Thoracic aorta (tissue), 2 donors: ENCODE measurements at places on chromosomes 2 and 18. TPM values are rescaled to one million over a fixed set of nuclear protein-coding genes. Genes with fewer than 3 reads are reported as not detected.
A peak's percentile ranks its signal among the peaks of the same experiment; 100 is the strongest.

FNDC4 gene
- total RNA-seq: 32.9 TPM

HOXD1 gene
- not detected for total RNA-seq

RBKS gene
- total RNA-seq: 3.1 TPM

KLHL30 gene
- 18.3 TPM for total RNA-seq

CLEC4F gene
- total RNA-seq: 0.54 TPM

DNA sequence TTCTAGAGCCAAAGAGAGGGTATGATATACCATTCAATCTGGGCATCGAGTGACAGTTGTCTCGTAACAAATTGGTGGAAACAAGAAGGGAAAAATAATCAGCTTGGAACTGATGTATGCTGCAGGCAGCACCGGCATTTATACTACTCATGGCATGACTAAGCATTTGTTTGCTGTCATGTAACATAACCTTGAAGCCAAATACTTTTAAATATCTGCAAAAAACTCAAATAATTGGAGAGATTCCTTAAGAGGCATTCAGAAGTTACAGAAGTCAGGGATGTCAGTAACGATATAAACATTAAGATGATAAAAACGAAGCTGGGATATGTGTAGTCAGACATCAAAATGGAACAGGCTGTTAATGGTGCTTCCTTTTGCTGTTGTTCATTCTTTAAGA is 157.3 kb upstream of the MMADHC start:
- H3K4me3 ChIP-seq: no peak overlapping the region
- H3K27ac ChIP-seq: no peak overlapping the region
- H3K4me1 ChIP-seq: no peaks in the 10 kb centered on the region

- peak overlapping the region; percentile 85 for H3K27ac ChIP-seq
- DNase-seq: no peak
- no peaks in the 10 kb centered on the region for H3K36me3 ChIP-seq
- H3K4me1 ChIP-seq: peaks cover 25% of the 10 kb centered on the region
These were observed 119.1 kb upstream of the STPG4 start for GRCh38 chr2:47274054-47274782.

DNA sequence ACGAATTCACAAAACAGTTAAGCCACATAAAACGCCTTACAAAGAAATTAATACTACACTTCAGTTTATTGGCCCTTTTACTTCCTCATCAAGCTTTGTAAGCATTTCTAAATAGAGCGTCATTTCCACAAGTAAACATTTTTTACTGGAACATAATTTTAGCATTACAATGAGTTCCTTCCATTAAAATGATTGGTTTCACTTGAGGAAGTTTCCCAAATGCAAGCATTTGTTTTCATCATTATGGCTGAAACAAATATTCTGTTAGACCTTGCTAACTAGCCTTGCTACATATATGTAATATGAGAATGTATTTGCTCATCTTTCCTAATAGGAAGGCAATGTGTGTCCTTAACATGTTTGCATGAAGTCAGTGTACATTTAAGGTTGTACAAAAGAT is 579.1 kb downstream of the IRS1 start:
- no peaks in the 10 kb centered on the region for H3K36me3 ChIP-seq
- no peaks in the 10 kb centered on the region for H3K4me1 ChIP-seq
- no peaks in the 10 kb centered on the region for H3K27me3 ChIP-seq
- DNase-seq: no peak
- no peak overlapping the region for H3K4me3 ChIP-seq

GRCh38 chr2:69836316-69836715 is 6.9 kb downstream of the GMCL1 start:
- no peak overlapping the region for H3K27ac ChIP-seq
- peaks cover 9% of the 10 kb centered on the region for H3K4me1 ChIP-seq
- no peak for DNase-seq

- H3K27me3 ChIP-seq: no peaks in the 10 kb centered on the region
- H3K4me3 ChIP-seq: no peak overlapping the region
- H3K4me1 ChIP-seq: no peaks in the 10 kb centered on the region
- no peak overlapping the region for H3K27ac ChIP-seq
- no peak for DNase-seq
These were observed 43.7 kb downstream of the RPIA start for GRCh38 chr2:88735133-88735532.

- no peak overlapping the region for H3K27ac ChIP-seq
- H3K4me3 ChIP-seq: no peak overlapping the region
- no peak for DNase-seq
- no peaks in the 10 kb centered on the region for H3K27me3 ChIP-seq
- H3K36me3 ChIP-seq: no peaks in the 10 kb centered on the region
These were observed 62.8 kb downstream of the ARL6IP6 start for GRCh38 chr2:152781175-152781574.

- no peaks in the 10 kb centered on the region for H3K4me1 ChIP-seq
- H3K36me3 ChIP-seq: no peaks in the 10 kb centered on the region
- H3K27me3 ChIP-seq: no peaks in the 10 kb centered on the region
- H3K4me3 ChIP-seq: no peak overlapping the region
These were observed 19.4 kb downstream of the TMEM178A start for GRCh38 chr2:39685126-39685525.

DNA sequence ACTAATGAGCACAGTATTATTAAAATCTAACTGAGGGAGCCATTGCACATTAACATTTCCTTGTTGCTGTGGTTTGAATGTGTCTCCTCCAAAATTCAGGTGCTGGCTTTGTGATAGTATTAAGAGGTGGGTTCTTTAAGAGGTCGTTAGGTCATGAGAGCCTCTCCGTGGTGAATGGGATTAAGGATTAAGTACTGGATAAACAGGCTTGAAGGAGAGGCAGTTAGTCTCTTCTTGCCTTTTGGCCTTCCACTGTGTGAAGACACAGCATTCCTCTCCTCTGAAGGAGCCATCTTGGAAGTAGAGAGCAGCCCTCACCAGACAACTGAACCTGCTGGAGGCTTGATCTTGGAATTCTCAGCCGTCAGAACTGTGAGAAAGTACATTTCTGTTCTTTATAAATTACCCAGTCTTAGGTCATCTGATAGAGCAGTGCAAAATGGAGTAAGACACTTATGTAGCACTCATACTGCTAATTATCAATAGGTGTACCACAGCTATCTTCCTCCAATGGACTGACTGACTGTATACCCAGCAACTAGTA is 182.7 kb downstream of the MYO3B start:
- H3K4me3 ChIP-seq: no peak overlapping the region
- no peaks in the 10 kb centered on the region for H3K36me3 ChIP-seq
- H3K27me3 ChIP-seq: no peaks in the 10 kb centered on the region
- no peak overlapping the region for H3K27ac ChIP-seq

GRCh38 chr2:123953846-123954245 is 71.2 kb upstream of the CNTNAP5 start:
- H3K36me3 ChIP-seq: no peaks in the 10 kb centered on the region
- H3K4me1 ChIP-seq: no peaks in the 10 kb centered on the region
- no peak overlapping the region for H3K4me3 ChIP-seq
- no peak overlapping the region for H3K27ac ChIP-seq

DNA sequence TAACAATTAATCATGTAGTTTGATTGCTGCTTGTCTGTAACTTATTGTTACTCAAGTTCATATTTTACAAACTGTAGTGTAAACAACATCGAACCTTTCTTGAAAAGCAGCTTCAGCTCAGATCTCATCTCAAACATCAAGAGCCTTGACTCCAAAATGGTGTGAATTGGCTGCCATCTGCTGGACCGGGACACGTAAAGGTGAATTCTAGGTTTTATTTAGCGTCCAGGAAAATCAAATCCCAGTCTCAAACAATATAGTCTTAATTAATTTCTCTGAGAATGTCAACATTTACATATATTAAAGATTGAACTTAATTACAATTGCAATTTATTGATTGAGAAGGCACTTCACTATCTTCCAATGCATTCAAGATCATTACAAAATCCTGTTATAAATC is 453.0 kb downstream of the GALR1 start:
- no peak overlapping the region for H3K4me3 ChIP-seq
- DNase-seq: no peak
- H3K36me3 ChIP-seq: no peaks in the 10 kb centered on the region
- H3K27ac ChIP-seq: no peak overlapping the region
- no peaks in the 10 kb centered on the region for H3K27me3 ChIP-seq
- no peaks in the 10 kb centered on the region for H3K4me1 ChIP-seq

DNA sequence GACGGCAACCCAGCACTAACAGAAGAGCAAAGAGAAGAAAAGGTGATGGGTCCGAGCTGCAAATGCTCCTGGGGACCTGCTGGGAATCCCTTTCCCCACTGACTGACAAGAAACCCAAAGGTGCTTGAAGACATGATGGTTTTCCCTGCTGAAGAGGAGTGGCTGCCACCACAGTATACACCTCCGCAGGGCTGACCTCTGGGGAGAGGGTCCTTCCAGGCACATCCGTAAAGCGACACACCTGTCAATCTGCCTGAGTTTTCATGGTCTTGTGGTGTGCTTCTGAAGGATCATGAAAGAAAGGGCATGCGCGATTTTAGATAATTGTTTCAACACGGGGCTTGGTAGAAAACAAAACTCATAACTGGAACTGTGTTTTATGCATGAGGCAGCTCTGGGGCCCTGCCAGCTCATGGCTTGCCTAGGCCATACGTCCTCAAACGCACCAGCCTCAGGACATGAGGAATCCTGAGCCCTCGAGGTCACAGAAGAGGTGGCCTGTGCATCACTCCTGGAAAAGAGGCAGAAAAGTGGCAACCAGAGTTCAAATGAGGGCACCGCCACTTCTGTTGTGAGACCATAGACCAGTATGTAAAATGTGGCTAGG is 51.8 kb downstream of the SERTAD2 start:
- no peaks in the 10 kb centered on the region for H3K36me3 ChIP-seq
- no peaks in the 10 kb centered on the region for H3K27me3 ChIP-seq
- DNase-seq: no peak
- peaks cover 10% of the 10 kb centered on the region for H3K4me1 ChIP-seq

DNA sequence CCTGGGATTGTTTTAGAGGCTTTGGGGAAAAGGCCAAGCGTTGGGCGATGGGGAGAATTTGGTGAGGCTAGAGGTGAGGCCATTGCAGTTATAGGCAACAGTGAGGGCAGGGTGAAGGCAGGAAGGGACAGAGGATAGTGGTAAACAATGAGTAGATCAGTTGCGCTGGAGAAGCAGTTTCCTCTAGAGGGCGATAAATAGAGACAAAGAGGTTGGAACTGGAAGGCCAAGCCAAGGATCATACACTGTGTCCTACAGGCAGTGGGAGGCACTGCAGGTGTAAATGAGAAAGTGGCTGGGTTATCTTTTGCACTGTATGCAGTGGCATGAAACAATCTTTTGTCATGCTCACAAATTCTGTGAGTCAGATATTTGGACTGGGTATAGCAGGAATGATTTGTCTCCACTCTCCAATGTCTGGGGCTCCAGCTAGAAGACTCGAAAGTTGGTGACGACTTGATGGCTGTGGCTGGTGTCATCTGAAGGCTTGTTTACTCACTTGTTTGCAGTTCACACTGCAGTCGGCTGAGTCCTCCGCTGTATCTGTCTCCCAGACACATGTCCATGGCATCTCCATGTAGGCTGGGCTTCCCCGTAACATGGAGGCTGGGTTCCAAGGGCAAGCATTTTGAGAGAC is 82.1 kb downstream of the TNP1 start:
- H3K27ac ChIP-seq: no peak overlapping the region
- H3K27me3 ChIP-seq: no peaks in the 10 kb centered on the region
- no peak for DNase-seq
- peaks cover 4% of the 10 kb centered on the region for H3K4me1 ChIP-seq

DNA sequence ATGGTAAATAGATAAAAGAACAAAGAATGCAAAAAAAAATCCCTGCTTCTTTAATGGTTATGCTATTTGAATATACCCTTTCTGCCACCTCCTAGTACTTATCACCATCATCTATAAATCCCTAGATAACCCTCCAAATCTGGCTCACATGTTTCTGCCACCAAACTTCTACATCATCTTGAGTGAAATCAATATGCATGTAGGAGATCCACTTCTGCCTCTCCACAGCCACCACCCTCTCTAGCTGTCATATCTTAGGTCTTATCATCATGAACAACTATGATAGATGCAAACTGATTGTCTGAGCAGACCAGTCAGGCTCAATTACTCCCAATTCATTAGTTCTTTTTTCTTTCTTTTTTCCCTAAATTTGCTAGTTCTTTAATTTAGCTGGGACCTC is 55.3 kb downstream of the STRN start:
- no peak overlapping the region for H3K27ac ChIP-seq
- no peaks in the 10 kb centered on the region for H3K36me3 ChIP-seq
- H3K27me3 ChIP-seq: no peaks in the 10 kb centered on the region
- H3K4me3 ChIP-seq: no peak overlapping the region
- no peaks in the 10 kb centered on the region for H3K4me1 ChIP-seq
- DNase-seq: no peak

DNA sequence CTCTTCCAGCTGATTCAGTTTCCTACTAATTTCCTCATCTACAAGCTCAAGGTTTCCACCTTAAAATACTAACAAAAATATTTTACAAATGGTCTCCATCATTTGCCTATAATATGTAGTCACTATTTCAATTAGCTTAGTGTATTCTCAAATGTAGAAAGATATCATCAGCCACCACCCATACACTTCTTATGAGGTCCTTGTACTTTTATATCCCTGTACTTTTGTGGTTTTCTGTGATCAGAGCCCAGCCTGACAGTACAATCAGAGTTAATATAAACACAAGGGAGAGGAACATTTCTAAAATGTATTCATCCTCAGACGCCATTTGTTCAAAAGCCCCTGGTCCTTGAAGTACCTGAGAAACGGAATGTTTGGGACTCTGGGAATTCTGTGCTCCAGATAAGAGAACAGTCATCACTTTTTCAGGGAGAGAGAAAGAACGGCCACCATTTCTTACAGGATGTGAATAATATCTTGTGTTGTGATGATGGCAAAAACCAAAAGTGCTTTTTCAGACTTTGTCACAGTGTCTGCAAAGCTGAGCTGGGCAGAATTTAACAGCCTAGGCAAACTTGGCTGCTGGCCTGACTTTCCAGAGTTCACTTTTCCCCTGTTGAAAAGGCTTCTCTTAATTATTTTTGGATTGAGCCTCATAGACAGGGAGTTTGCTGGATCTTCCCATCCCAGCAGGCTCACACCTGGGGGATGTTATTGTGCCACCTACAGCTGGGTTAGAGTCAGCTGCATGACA is 361.7 kb upstream of the ACVR2A start:
- H3K36me3 ChIP-seq: no peaks in the 10 kb centered on the region
- H3K27me3 ChIP-seq: no peaks in the 10 kb centered on the region
- H3K4me3 ChIP-seq: no peak overlapping the region
- H3K4me1 ChIP-seq: no peaks in the 10 kb centered on the region
- no peak for DNase-seq
